Panc1 (cell line): ENCODE measurements at places on chromosomes 3 and 15. TPM values are rescaled to one million over a fixed set of nuclear protein-coding genes. Genes with fewer than 3 reads are reported as not detected.

COL8A1 gene
- total RNA-seq = 0.13 TPM

DNA sequence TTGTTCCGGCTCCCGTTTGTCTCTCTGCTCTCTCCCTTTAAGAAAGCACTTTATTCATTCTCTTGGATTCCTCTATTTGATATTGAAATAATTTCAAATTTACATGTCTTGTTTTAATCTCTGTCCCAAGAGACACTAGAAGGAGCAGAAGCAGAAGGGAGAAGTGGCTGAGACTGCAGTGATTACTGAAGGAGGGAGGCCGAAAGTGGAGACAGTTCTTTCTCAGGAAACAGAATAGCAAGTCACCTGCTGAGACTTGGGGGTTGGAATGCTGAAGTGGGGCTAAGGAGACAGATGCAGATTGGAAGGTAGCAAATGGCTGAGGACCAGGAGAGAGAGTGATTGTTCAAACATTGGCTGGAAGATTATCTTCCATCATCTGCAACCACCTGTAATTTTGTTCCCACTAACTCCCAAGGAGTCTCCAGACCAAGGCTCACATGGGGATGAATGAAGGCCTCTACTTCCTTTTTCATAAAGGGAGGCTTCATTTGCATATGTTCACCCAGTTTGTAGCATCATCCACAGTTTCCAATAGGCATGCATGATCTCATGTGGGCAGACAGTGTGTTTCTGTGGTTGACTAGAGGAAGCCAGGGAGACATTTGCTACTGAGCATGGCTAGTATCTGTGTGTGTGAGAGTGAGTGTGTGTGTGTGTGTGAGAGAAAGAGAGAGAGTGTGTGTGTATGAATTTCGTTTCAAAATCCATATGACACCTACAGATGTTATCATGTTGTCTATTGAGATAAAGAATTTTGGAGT is 24.0 kb downstream of the LTF start:
- H3K4me1 ChIP-seq = no peaks in the 10 kb centered on the region
- H3K27ac ChIP-seq = no peak overlapping the region
- H3K27me3 ChIP-seq = no peaks in the 10 kb centered on the region; the same call in 1 of the 2 replicates
- no peaks in the 10 kb centered on the region for H3K36me3 ChIP-seq
- no peak for DNase-seq

GRCh38 chr3:63228677-63229076 is 49.4 kb upstream of the SYNPR start:
- H3K4me1 ChIP-seq = no peaks in the 10 kb centered on the region
- no peaks in the 10 kb centered on the region for H3K27me3 ChIP-seq
- H3K27ac ChIP-seq = no peak overlapping the region
- peak; percentile 4 for DNase-seq
- H3K4me3 ChIP-seq = no peak overlapping the region

GRCh38 chr15:52858782-52859176 is 68.6 kb upstream of the ONECUT1 start:
- H3K4me3 ChIP-seq = no peak overlapping the region
- no peak overlapping the region for H3K27ac ChIP-seq
- H3K27me3 ChIP-seq = peaks cover 9% of the 10 kb centered on the region
- H3K4me1 ChIP-seq = no peaks in the 10 kb centered on the region
- no peaks in the 10 kb centered on the region for H3K36me3 ChIP-seq

DNA sequence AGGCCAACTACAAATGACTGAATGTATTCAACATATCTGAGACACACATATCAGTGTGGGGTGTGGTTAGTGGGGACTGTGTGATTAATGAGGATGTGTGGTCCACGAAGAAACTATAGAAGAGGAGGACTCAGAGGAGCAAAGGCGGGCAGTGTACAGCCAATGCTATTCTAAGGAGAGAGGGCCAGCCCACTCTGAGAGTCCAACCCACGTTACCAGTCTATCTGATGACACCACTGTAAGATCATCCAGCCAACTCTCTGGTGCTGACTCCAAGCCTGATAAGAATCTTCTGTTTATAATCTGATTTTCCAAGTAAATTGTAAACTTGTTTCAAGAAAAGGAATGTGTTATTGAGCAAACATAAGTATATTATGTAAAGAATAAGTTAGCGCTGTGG is 47.2 kb downstream of the MCF2L2 start:
- no peak overlapping the region for H3K27ac ChIP-seq
- H3K4me1 ChIP-seq = no peaks in the 10 kb centered on the region
- H3K36me3 ChIP-seq = no peaks in the 10 kb centered on the region
- H3K4me3 ChIP-seq = no peak overlapping the region

DNA sequence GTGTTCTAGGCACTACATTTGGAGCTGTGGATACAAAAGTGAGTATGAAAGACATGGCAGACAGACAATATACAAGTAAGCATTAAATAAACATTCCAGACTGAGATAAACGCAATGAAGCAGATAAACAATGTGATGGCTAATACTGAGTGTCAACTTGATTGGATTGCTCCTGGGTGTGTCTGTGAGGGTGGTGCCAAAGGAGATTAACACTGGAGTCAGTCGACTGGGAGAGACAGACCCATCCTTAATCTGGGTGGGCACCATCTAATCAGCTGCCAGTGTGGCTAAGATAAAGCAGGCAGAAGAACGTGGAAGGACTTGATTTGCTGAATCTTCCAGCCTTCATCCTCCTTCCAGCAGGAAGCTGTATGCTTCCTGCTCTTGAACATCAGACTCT is 77.2 kb downstream of the CADPS start:
- no peak overlapping the region for H3K4me3 ChIP-seq
- H3K36me3 ChIP-seq = no peaks in the 10 kb centered on the region
- no peaks in the 10 kb centered on the region for H3K27me3 ChIP-seq
- no peaks in the 10 kb centered on the region for H3K4me1 ChIP-seq
- no peak for DNase-seq

CKMT1A gene
- 4.6 TPM for total RNA-seq
